ENCODE measurements at places on chromosomes 2 and 18.

DNA sequence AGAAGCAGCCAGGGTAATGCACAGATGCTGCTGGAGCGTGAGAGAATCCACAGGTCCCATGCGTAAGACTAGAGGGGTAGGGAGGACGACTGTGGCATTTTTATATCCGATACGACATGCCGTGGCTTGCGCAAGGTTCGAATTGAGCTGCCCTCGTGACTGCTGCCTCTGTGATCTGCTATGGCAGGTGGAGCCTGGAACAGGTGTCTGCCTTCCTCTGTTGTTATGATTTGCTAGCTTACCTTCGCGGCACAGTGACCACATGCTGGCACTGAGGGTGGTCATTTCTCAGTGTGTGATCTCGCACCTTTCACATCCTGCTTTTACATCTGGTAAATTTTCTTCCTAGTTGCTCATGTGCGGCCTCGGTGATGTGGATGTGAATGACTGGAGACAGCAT lies 240.2 kb downstream of the ALPK2 start:
- H3K4me1 ChIP-seq, result no peaks in the 10 kb centered on the region
- H3K27me3 ChIP-seq, result no peaks in the 10 kb centered on the region
- no peak overlapping the region for H3K27ac ChIP-seq

DNA sequence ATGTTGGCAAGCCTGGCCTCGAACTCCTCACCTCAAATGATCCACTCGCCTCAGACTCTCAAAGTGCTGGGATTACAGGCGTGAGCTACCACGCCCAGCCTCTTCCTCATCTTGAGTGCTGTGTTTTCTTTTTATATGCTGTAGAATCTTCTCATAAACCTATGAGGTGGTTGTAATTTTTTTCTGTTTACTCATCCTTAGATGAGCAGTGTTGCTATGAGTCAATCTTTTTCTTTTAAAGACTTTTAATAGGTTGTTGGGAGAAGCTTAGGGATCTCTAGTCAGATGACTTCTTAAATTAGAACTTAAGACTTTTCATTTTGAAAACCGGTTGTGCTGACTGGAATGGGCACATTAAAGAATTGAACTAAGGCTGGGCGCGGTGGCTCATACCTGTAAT lies 8.7 kb upstream of the AAK1 start:
- no peaks in the 10 kb centered on the region for H3K36me3 ChIP-seq
- peak overlapping the region; percentile 85 for H3K27ac ChIP-seq
- H3K4me3 ChIP-seq, result no peak overlapping the region
- H3K27me3 ChIP-seq, result no peaks in the 10 kb centered on the region
- H3K4me1 ChIP-seq, result peaks cover 2% of the 10 kb centered on the region

GRCh38 chr18:77218642-77219041 lies 31.0 kb upstream of the GALR1 start:
- H3K4me3 ChIP-seq, result no peak overlapping the region
- DNase-seq, result no peak
- no peak overlapping the region for H3K27ac ChIP-seq

- H3K27ac ChIP-seq, result no peak overlapping the region
- H3K4me1 ChIP-seq, result no peaks in the 10 kb centered on the region
- no peak for DNase-seq
- no peaks in the 10 kb centered on the region for H3K36me3 ChIP-seq
These were observed 75.9 kb upstream of the CAB39 start for GRCh38 chr2:230636684-230637271.

DNA sequence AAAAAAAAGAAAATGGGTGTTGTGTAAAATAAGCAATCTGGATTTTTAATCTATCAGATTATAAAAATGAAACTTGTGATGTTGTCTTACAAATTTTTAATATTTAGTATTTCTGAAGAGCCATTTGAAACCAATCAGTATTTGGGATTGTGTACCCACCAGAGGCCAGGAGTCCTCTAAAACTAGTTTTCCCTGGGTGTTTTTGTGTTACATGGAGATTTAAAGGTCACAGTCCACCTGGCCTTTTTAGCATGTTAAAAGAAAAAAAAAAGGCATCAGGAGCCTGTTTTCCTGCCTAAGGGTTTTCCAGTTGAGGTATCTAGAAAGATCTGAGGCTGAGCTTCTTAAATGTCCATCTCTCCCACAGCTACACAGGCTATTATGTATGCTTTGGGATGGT lies 221.7 kb downstream of the LTBP1 start:
- H3K4me3 ChIP-seq, result no peak overlapping the region
- DNase-seq, result no peak
- no peaks in the 10 kb centered on the region for H3K4me1 ChIP-seq
- no peak overlapping the region for H3K27ac ChIP-seq
- no peaks in the 10 kb centered on the region for H3K36me3 ChIP-seq

DNA sequence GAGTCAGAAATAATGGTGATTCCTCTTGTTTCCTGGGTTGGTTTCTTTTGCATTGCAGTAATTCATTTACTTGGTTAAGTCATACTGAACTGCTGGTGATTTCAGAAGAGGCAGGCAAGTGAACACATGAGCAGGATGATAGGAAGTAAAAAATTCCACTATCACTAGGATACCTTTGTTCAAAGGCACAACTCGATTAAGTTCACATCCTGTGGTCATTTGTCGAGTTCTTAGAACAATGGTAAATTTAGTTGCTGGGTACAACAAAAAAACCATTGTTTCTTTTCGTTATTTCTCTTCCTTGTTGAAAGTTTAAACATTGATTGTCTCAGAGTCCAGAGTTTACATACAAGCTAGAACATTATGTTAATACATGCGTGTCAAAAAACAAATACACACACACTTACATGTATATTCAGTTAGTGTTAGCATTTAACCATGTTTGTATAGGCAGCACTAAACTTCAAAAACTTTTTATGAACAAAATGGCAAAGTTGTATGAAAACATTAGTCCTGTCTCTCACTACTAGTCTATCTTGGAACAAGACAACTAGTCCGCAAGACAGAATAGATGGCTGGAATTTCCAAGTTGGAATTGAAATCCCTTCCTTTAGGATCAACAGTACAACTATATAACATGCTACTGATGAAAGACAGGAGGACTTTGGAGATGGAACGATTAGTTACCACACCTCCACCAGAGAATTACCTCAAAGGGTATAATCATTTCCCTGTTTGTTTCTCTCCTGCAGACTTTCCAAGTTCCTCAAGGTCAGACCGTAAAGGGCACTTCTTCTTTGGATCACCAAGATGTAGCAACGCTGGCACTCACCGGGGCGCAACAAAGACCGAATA lies 26.2 kb downstream of the STK39 start:
- no peak for DNase-seq
- no peaks in the 10 kb centered on the region for H3K4me1 ChIP-seq
- no peak overlapping the region for H3K4me3 ChIP-seq
- H3K27me3 ChIP-seq, result no peaks in the 10 kb centered on the region
- H3K27ac ChIP-seq, result no peak overlapping the region

- no peak for DNase-seq
- H3K27ac ChIP-seq, result no peak overlapping the region
- no peaks in the 10 kb centered on the region for H3K4me1 ChIP-seq
- H3K4me3 ChIP-seq, result no peak overlapping the region
These were observed 281.1 kb downstream of the ARHGAP15 start for GRCh38 chr2:143410082-143410897.

DNA sequence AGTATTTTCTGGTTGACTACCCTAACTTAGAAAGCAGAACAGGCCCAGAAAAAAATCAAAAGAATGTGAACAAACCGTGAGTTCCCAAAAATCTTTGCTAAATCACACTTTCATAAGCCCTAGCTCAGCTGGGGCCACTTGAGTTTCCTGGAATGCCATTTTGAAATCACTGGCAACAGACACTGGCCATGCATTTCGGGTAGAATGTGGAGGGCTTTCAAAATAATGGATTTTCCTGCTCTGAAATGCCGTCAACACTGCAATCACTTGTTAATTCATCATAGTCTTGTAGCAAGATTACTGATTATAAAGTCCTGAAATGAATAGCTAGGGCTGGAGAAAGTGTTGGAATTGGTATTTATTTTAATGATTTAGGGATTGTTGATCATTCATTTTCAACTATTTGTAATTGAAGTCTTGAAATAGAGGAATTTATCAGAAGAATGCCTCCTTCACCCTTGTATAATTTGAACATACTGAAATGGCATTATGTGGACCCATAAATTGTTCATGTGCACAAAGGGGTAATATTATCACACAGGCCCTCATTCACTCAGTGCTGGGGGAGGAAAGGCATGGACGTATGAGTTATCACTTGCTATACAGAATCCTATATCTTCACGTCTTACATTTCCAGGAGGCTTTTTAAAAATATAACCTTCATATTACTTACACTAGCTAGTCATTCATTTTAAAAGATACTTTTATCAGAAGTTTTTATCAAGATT lies 134.8 kb downstream of the DTNA start:
- no peak for DNase-seq
- H3K36me3 ChIP-seq, result no peaks in the 10 kb centered on the region
- no peak overlapping the region for H3K4me3 ChIP-seq
- H3K4me1 ChIP-seq, result no peaks in the 10 kb centered on the region

DNA sequence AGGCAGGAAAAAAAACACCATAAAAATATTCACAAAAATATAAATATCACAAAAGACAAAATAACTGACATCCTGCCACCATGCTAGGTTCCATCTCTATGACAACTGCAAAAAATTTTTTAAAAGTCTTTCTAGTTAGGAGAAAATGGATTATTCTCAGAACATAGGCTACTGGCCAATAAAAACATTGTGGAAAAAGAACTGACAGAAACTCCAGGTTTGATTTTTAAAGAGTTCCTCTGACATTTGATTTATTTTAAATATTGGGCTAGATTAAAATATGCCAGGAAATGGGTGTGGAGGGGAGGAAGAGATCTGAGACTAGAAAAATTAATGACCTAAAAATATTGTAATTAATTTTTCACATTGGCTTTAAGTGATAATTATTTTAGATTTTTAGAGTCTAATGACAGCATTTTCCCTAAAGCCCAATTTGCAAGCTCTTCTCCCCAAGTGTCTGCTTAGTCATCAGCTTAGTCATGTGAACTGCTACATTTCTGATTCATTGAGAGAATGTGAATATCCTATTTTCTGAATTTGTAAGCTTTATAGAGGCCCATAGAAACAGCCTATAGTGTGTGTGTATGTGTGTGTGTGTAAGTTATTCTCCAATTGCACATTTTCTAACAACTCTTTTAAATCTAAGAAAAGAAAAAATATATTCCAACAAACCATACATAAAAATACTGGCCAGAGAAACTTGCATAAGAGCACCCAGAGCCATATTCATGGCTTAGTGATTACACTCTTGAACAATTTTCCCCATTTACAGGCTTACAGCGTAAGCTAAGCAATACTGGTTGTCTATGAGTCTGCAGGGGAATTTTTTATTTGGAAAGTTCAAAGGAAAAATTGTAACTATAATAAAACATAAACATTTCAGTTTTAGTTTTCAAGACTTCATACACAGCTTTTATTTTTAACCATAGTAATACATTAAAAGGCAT lies 48.4 kb downstream of the TMEFF2 start:
- DNase-seq, result no peak
- no peaks in the 10 kb centered on the region for H3K27me3 ChIP-seq
- H3K27ac ChIP-seq, result no peak overlapping the region

GRCh38 chr2:45412754-45413379 lies 198.2 kb downstream of the SRBD1 start:
- no peak for DNase-seq
- H3K4me1 ChIP-seq, result no peaks in the 10 kb centered on the region
- no peak overlapping the region for H3K4me3 ChIP-seq
- no peak overlapping the region for H3K27ac ChIP-seq

DNA sequence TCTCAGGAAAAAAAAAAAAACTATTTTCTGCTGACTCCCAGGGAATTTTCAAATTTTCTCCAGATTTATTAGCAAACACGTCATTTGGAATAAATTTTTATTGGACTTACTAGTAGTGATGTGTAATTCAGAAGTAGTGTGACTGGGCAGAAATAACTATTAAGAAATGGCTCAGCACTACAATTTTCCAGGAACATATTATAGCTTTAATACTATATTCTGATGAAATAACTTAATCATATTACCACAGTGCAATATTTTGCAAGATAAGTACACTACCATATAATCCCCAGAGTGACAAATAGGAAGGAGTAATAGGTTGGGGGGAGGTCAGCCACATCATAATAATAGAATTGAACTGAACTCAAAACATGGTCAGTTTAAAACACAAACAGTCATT lies 19.7 kb upstream of the TNFAIP6 start:
- H3K27ac ChIP-seq, result no peak overlapping the region
- no peaks in the 10 kb centered on the region for H3K27me3 ChIP-seq
- H3K4me3 ChIP-seq, result no peak overlapping the region
- H3K36me3 ChIP-seq, result no peaks in the 10 kb centered on the region

- H3K36me3 ChIP-seq, result no peaks in the 10 kb centered on the region
- peak overlapping the region; percentile 53 for H3K4me3 ChIP-seq
- peaks cover 13% of the 10 kb centered on the region for H3K4me1 ChIP-seq
- no peak for DNase-seq
- H3K27me3 ChIP-seq, result no peaks in the 10 kb centered on the region
These were observed 1.4 kb downstream of the TRIB2 start for GRCh38 chr2:12718015-12718671.

DNA sequence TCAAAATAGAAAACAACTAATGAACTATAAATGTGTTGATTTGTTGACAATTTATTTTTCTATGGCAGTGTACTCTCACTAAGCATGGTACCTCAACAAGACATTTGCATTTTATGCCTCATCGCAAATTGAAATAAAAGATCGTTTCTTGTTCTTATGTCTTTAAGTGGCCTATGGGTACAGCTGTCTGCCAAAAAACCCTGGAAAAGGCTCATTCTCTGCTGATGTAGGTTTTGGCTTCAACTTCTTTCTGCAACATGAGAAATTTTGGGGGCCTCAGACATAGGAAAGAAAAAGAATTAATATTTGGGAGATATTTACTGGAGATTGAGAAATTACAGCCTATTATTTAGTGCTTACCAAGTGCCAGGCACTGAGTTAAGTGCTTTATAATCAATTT lies 205.1 kb upstream of the DPP10 start:
- H3K27me3 ChIP-seq, result no peaks in the 10 kb centered on the region
- no peak for DNase-seq
- H3K4me3 ChIP-seq, result no peak overlapping the region
- H3K4me1 ChIP-seq, result no peaks in the 10 kb centered on the region
- H3K36me3 ChIP-seq, result no peaks in the 10 kb centered on the region
- no peak overlapping the region for H3K27ac ChIP-seq

- H3K27ac ChIP-seq, result no peak overlapping the region
- DNase-seq, result no peak
- H3K27me3 ChIP-seq, result no peaks in the 10 kb centered on the region
- no peak overlapping the region for H3K4me3 ChIP-seq
- no peaks in the 10 kb centered on the region for H3K36me3 ChIP-seq
- no peaks in the 10 kb centered on the region for H3K4me1 ChIP-seq
These were observed 99.0 kb upstream of the LTBP1 start for GRCh38 chr2:32847734-32848133.

DNA sequence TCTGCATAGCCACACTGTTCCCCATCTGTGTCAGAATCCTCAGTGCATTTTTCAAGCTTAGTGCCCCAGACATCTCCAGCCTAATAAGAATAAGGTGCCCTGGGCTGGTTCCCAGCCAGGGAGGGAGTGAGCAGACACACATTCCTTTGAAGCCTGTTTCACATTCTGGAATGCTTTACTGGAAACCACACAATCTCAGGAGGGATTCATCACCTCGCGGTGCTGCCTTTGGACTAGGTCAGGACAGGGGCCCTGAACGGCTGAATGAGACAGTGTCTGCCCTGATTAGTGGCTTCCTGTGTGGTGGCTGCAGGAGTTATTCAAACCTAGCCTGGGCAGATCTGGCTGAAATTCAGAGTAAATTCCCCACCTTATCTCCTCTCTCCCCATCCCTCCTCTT lies 108.0 kb upstream of the LDAH start:
- H3K36me3 ChIP-seq, result no peaks in the 10 kb centered on the region
- H3K4me1 ChIP-seq, result no peaks in the 10 kb centered on the region
- H3K27me3 ChIP-seq, result no peaks in the 10 kb centered on the region
- no peak overlapping the region for H3K27ac ChIP-seq
- H3K4me3 ChIP-seq, result no peak overlapping the region
